Activated CD4-positive, alpha-beta T cell treated with anti-CD3 and anti-CD28 coated beads, Interleukin-2, amount 50 U/mL, for 4 hours (primary cell): ENCODE measurements at places on chromosomes 12 and 14.

- DNase-seq = no peak
These were observed 24.4 kb upstream of the BDKRB2 start for GRCh38 chr14:96180043-96180874.

- no peak for DNase-seq
These were observed 465.5 kb upstream of the ATP2B1 start for GRCh38 chr12:90174198-90174510.

DNA sequence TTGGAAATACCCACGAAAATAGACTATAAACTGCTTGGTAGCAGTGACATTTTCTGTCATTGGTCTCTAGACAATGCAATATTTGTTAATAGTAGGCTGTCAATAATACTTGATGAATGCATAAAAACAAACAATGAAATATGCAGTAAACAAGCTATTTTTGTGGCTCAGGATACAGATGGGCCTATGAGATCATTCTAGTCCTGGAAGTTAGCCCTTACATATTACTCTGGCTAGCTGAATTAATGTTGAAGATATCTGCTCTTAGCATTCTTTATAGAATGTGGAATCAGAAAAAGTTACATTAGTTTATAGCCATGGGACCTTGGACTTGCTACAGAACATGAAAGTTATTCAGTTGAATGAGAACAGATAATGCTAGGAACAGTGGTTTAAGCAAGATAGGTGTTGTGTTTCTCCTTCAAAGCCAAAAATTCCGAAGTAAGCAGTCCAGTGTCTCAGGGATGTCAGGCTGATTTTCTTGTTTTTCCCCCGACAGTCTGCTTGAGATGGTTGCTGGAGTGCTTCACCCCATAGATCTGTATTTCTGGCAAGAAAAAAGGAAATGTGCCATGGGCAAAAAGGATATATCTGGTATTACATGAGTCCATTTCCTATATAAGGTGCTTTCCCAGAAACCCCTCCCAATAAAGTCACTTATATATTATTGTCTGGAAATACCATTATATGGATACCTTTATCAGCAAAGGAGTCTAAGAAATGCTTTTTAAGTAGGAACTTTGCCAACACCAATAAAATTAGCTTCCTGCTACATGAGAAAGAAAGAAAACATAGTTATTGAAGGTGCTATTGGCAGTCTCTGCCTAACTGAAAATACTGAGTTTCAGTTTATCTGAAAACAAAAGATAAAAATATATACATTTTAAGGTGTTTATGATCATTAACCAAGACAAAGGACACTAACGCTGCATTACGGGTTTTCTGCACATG is 619.4 kb upstream of the ATP2B1 start:
- no peak for DNase-seq

DNA sequence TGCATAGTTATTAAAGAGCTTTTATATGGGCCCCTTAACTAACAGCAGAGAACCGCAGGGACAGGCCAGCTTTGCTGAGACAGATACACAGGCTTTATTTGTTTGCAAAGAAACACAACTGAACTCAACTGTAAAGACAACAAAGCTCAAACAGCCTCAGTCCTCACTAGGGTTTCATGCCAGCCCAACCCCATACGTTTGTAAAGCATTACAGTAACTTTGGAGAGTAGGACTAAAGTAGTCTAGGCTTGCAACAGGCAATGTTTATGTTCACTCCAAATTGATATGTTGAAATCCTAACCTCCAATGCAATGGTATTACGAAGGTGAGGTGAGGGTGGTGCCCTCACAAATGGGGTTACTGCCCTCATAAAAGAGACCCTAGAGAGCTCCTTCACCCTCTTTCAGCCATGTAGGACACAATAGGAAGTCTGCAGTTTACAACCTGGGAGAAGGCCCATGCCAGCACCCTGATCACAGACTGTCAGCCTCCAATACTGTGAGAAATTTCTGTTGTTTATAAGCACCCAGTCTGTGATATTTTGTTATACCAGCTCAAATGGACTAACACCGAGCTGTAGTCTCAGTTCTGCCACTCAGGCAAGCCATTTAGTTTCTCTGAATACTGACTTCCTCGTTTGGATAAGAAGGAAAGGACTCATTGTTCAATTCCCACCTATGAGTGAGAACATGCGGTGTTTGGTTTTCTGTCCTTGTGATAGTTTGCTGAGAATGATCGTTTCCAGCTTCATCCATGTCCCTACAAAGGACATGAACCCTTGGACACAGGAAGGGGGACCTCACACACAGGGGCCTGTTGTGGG is 35.2 kb downstream of the PPM1H start:
- no peak for DNase-seq

DNA sequence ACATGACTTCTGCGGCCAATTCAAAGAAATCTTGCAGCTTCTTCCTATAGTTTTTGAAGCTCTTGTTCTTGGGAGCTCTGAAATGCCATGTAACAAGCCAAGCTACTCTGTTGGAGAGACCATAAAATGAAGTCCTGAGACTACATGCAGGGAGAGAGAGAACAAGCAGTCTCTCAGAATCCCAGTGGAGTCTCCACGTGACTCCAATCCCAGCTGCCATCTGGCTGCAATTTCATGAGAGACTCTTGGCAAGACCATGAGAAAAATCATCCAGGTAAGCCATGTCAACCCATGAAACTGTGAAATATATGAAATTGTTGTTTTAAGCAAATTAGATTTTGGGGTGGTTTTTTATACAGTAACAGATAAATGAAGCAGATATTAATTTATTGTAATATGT is 54.4 kb downstream of the KLRG1 start:
- DNase-seq = no peak
